ENCODE measurements at places on chromosomes 5 and 9.

- no peak for DNase-seq
These were observed 103.1 kb upstream of the DMRT1 start for GRCh38 chr9:738209-738915.

DNA sequence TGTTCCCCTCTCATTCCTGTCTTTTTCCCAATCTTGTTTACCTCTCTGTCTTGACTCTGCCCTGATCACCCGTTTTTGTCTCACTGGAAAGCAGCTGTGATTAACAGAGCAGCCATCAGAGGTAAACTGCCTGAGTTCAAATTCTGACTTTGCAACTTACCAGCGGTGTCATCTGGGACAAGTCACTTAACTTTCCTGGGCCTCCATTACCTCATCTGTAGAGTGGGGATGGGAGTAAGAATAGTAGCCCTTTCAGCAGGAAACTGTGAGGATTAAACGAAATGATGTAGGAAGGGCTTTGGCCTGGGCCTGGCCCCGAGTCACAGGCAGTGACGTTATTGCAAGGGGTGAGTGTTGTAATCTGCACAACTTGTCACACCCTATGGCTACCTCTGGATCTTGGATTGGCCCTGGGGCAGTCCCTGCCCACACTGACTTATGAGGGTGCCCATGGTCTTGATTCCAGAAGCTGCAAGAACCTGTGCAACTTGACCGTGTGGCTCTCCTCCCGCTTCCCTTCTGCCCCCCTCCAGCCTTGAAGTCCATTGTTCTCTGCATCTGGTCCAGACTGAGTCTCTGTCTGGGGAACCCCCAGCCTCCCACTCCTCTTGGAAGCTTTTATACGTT lies 657 bp upstream of the PCDH12 start:
- no peak for DNase-seq

DNA sequence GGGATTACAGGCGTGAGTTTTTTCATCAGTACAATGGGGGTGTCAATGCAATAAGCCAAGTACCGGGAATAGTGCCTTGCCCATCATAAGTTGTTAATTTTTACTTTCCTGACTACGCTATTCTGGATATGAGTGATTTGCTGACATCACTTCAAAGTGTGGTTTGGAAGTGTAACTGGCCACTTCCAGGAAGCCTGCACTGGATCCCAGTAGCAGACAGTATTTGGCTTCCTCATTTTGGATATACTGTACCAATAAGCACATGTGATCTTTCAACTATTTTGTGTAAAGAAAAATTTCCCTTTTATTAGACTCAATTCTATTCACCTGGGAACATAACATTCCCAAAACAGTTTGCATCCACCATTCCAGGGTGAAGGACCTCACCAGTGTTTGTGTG lies 417.7 kb upstream of the KLF4 start:
- no peak for DNase-seq

GRCh38 chr9:28668158-28668557 lies 1094.9 kb upstream of the C9orf72 start:
- no peak for DNase-seq

- DNase-seq = no peak
These were observed 50.2 kb upstream of the SNAPC3 start for GRCh38 chr9:15372455-15372854.

DNA sequence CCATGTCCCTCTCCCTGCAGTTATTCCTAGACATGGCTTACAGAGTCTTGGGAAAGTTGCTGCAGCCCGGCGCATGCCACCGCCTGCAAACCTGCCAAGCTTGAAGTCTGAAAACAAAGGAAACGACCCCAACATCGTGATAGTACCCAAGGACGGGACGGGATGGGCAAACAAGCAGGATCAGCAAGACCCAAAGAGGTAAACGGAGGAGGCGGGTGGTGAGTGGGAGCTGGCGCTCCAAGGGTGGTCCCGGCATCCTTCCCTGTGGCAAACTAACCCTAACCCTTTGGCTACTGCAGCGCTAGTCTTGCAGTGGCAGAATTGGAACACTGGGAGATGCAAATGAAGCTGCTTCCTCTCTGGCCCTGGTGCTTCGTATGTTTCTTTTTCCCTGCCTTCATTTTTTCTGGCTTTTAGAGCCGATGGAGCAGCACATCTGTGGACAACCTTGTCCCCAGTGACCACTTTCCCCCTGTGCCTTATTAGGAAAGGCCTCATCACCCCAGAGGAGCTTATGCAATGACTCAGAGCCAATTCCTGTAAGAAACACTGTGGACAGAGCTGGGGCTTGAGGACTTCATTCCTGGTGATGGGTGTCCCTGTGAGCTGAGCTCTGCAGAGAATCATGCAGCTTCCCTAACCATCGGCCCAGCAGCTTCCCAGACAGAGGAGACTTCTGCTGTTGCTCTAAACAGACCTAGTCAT lies 38.9 kb downstream of the PRRC2B start:
- DNase-seq = no peak

- DNase-seq = no peak
These were observed 639 bp downstream of the EHMT1 start for GRCh38 chr9:137619240-137620047.
